ENCODE measurements at places on chromosomes 2 and 18.
A peak's percentile ranks its signal among the peaks of the same experiment; 100 is the strongest.

DNA sequence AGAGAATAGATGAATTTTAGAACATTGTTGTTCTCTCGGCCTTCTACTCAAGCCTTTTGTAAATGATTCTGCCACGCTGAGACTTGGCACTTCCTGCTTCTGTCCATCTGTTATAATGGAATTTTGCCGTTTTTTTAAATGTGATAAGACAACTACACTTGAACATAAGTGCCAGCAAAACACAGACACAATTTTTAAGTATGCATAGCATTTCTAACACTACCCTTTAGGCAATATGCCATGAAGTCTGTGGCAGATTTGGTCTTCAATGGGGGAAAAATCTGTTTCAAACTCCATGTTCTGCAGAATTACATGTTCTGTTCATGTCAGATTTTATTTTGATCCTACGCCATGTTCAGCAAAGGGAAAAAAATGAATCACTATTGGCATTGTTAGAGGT, 1170.7 kb upstream of the SLC39A10 start:
- DNase-seq: no peak

DNA sequence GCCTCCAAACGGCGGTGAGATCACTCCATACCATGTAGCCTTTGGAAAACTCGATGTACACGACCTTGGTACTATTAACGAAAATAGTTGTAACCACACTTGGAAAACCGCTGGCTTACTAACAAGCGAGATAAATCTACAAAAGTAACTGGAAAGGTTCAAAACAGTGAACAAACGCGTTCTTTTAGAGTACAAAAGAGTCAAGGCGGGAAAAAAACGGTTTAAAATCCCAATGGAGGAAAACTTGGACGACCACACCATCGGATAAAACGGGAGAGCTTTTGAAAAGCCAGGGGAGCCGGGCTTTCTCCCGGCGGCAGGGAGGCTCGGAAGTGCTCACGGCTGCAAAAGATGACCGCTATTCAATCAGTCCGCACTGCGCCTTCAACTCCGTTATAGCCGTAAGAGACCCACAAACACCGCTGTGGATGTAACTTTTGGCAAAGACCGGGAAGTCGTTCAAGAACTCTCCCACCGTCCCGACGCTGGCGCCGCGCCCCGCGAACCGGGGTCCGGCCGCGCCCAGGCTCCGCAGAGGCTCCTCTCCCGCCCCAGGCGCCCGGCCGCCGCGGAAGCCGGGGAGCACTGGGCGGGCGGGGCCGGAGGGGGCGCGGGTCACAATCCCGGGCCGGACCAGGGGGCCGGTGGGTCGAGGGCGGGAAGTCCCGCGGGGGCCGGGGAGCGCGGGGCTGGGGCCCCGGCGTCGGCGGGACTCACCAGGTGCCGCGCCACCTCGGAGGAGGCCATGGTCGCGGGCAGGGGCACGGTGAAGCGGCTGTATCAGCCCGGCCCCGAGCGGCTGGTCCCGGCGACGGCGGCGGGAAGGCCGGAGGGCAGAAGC, 465 bp downstream of the SEPTIN10 start:
- no peak for DNase-seq

- DNase-seq: peak; percentile 60
Observed at GRCh38 chr18:63366213-63367052, 573 bp downstream of the KDSR start.

DNA sequence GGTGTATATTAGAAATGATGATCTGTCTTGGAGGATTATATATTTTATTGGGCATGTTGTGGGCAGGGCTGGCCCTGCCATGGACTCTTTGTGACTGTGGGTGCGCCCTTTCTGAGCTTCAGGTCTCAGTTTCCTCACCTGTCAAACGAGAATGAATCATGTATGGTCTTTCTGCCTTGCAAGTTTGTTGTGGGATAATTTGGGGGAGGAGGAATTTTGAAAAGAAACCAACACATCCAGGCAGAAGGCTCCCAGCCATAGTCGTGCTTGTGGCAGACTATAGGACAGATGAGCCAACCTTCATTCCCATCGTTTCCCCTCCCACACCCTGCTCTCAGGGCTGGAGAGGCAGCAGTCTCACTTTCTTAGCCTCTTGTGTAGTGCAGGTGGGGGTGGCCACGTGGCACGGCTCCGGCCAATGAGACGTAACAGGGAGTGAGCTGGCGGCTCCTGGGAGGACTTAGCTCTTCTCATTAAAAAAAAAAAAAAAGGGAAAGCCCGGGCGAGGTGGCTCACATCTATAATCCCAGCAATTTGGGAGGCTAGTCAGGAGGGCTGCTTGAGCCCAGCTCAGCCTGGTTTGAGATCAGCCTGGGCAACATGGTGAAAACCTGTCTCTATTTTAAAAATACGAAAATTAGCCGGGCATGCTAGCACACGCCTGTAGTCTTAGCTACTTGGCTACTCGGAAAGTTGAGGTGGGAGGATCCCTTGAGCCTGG, 63.1 kb downstream of the RHOB start:
- no peak for DNase-seq

DNA sequence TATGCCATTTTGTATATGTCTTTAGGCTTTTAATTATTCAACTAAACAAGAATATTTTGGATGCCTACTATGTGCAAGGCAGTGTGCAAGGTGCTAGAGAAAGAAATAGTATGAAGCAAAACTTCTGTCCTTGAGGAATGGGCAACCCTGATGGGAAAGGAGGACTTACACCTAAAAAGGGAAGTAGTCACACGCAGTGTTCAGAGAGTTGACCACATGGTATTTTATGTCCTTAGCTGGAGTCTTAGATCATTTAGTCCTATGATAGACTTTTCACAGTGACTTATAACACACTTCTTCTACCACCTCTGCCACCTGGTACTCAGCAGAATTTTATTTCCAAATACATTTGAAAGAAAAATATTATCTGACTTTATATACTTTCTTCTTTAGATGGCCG, 291.6 kb downstream of the PLCL1 start:
- DNase-seq: no peak

DNA sequence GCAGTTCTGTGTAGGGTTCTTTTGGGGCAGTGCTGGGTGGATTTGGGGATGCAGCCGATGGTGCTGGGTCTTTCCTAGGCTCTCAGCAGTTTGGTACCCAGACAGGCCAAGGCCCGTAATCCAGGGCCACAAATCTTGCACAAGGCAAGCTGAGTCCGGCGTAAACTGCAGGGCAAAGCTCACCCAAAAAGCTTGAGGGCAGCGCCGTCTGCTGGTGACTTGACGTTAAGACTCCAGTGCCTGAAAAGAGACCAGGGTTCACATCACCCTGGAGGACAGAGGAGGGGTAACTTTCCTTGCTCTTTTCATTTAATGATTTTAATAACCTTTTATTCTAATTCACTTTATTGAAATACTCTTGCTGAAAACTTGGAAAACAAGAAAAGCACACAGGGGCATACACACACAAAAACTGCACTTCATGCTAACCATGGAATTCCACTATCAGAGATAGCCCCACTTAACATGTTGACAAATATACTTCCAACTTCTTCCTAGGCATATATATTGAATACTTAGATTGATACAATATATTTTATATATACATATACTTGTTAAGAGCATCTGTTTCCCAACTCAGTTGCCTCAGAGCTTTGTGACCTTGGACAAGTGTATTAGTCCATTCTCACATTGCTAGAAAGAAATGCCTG, 38.9 kb downstream of the CNGA3 start:
- DNase-seq: peak; percentile 45

GRCh38 chr2:122078451-122078850, 323.0 kb downstream of the TSN start:
- DNase-seq: no peak

DNA sequence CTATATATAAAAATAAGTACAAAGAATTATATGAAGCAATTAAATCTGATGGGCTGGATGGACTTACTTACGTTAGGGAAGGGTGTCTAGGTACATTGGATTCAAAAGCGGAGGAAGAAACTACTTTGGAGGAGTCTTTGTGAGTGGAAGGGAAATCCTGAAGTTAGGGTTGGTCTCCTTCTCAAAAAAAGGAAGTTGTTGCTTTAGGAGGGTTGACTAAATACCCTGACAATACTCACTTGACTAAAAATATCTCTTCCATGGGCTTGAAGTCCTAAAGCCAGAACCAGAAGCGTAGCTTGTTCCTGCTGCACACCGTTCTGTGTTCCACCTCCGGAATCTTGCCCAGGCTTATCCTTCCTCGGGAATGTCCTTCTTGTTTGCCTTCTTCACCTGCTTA, 143.3 kb upstream of the ZEB2 start:
- no peak for DNase-seq

- DNase-seq: no peak
Observed at GRCh38 chr2:151302879-151303278, 13.4 kb upstream of the NMI start.

DNA sequence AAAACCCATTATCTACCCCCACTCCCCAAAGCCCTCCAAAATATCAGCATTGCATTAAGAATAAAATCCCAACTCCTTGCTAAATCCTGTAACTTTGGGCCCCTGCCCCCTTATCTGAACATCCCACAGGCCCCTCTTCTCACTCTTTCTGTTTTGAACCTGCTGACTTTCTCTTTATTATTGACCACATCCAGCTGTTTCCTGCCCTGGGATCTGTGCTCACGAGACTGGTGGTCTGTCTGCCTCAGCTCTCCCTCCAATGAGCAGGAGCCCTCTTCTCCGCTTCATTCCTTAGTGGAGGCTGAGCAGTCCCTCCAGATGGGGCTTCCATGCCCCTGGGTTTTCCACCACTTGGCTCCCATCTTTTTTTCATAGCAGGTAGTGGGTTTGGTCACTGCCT, 116.9 kb downstream of the ACKR3 start:
- no peak for DNase-seq

DNA sequence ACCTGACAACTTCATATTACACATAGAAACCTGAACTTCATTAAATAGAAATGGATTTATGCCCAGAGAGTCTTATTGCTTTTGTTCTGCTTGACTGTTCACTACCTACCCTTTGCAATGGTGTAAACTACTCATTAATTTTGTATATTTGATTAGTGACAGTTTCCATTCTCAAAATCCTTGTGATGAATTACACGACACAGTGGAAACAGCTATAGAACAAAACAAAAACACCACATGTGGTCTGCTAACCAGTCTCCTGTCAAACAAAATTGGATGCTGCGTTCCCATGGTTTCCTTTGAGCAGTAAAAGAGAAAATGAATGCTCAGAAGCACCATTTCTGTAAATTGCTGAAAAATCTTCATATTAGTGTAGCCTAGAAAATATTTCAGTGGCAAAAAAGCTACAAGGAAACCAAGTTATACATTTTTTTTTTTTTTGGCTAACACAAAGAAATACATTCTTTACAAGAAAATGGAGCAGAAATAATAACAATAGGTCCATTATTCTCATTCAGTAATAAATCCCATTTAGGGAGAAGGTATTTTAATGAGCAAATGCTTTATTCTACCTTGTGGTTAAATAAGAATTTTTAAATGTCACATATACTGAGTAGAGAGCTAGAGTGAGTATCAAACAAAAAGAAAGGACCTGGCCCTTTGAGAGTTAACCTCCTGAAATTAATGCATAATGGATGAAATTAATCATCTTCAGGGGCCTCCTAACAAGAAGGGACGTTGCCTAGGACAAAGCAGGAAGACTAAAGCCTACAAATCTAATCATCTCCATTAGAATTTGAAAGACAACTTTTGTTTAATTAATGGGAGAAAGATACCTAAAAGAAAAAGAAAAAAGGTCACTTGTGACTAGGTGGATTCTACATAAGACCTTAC, 355.1 kb upstream of the ZC3H15 start:
- no peak for DNase-seq

DNA sequence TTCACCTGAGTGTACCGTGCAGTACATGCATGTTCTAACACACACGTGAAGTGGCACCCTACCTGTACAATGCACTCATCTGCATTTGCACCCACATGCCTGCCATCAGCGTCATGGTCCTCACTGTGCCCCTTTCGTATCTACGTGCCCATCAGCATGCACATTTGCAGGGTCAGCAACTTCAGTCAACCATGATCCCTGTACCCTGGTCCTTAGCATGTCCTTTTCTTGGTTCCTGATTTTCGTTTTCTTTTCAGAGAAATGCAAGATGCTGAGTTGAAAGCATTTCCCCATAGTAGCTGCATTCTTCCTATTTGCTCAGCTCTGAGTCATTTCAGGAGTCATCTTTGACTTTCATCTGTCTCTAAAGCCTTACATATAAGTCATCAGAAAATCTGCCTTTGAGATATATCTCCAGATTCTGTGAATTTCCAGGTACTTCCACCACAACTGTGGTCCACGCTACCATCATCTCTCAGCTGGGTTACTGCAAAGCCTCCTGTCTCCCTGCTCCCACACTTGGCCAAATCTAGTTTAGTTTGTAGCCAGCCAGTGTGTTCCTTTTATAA, 14.7 kb upstream of the PUM2 start:
- no peak for DNase-seq

GRCh38 chr18:44945888-44946401, 265.3 kb downstream of the SETBP1 start:
- DNase-seq: no peak

DNA sequence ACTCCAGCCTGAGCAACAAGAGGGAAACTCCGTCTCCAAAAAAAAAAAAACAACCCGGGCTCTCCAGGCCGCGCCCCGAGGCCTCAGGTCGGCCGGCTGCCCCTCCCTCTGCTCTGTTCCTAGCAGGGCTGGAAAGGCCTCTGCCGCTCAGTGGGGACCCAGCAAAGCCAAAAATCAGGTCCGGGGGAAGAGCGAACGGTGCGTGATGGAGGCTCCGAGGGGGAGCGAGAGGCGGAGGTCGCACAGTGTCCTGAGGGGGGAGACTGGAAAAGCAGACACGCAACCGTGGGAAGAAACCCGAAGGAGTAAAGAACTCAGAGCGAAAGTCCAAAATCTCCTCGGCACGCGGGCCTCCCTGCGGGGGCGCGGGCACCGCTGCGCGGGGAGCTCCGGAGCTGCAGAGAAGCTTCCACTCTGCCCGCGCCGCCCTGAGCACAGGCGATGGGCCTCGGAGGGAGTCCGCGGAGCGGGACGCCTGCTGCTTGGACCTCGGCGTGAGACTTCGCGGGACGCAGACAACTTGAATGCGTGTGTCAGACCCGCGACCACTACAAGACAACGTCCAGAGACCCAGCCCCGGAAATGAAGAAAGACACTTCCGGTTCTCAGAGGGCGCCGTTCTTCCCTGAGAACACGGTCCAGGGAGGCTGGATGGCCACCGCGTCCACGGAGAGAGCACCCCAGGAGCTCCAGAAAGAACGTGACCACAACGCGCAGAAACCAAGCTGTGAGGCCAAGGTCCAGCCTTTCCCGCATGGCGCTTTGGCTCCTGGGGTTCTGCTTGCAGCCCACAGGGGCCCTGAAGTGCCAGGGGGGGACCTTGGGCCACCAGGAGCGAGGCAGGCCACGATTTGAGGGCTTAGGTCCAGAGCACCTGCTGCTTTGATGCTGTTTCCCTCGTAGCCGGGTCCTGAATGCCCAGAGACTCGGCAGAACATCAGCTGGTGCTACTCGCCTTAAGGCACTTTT, 219.8 kb downstream of the DPP10 start:
- DNase-seq: peak; percentile 5

- DNase-seq: no peak
Observed at GRCh38 chr18:9894454-9895068, 8.8 kb downstream of the TXNDC2 start.

DNA sequence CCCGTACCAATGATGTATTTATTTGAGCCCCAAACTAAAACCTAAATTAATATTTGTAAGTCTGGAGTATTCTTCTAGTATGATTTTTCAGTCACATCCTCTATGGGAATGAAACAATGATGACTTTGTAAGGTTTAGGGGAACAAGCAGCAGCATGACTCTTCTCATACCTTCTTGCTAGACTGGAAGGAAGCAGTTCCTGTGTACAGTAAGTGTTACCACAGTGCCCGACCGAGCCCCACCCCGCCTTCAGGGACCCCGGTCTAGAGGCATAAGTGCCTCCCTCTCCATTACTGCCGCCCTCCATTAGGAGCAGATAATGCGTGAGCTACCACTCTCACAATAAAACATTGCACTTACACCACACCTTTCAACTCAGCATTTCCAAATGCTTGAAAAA, 599.3 kb downstream of the ARHGAP15 start:
- DNase-seq: no peak
